ENCODE measurements at places on chromosomes 1 and 21.

- DNase-seq: no peak
These were observed 182.9 kb downstream of the CDC7 start for GRCh38 chr1:91683598-91683951.

GRCh38 chr1:234862944-234863515, 253.1 kb upstream of the IRF2BP2 start:
- DNase-seq: no peak

GRCh38 chr1:182032251-182032650, 29.3 kb downstream of the ZNF648 start:
- DNase-seq: no peak

- DNase-seq: no peak
These were observed 31.0 kb downstream of the KRTAP24-1 start for GRCh38 chr21:30251781-30252180.

DNA sequence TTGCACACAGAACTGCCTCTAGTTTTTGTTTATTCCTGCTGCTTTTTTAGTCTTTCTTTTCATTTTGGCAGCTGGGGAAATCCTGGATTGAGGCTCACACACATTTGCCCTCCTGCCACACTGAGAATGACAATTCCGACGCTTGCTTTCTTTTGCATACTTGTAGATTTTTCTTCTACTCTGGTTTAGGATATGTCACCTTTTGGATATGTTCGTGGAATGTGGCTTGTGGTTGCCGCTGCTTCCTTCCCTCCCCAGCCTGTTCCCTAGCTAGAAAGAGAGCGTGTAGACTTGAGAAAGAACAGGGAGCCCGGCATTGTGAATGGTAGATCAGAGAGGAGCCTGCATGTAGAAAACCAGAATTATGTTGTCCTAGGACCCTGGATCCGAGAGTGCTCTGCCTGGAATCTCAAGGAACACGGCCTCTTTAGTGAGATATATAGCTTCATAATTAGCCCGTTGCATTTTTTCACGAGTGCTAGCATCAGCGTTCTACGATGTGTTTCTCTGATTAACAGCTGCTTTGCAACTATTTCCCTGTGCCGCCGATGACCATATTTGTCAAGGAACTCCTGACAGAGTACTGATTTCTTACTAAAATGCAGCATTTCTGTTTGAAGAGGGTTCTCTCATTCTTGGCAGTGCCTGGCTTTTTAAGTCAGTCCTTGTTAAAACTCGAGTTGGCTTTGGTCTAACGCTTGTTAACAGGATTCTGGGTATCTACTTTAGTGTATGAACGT, 56.2 kb downstream of the PEX14 start:
- no peak for DNase-seq
